AG04449 (cell line): ENCODE measurements at places on chromosomes 1 and 21.

- DNase-seq = no peak
Observed at GRCh38 chr1:6998267-6998666, 213.0 kb downstream of the CAMTA1 start.

- no peak for DNase-seq
Observed at GRCh38 chr1:44222397-44223186, 9.3 kb downstream of the DMAP1 start.

DNA sequence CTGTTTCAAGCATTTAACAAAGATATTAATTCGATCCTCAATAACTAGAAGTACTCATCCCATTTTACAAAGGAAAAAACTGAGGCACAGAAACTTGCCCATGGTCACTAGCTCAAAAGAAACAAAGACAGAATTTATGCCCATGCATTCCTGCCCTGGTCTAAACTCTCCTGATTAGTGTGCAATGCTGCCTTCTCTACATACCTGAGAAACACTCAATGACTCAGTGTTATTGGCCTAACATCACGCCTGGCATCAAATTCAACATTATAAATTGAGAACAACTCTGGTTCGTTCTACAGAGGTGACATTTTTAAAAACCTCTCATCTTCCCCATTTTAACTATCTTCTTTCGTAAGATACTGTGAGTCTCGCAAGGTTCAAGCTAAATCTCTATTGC, 5.2 kb downstream of the APP start:
- no peak for DNase-seq

GRCh38 chr21:29379517-29380054, 80.9 kb downstream of the BACH1 start:
- DNase-seq = no peak

DNA sequence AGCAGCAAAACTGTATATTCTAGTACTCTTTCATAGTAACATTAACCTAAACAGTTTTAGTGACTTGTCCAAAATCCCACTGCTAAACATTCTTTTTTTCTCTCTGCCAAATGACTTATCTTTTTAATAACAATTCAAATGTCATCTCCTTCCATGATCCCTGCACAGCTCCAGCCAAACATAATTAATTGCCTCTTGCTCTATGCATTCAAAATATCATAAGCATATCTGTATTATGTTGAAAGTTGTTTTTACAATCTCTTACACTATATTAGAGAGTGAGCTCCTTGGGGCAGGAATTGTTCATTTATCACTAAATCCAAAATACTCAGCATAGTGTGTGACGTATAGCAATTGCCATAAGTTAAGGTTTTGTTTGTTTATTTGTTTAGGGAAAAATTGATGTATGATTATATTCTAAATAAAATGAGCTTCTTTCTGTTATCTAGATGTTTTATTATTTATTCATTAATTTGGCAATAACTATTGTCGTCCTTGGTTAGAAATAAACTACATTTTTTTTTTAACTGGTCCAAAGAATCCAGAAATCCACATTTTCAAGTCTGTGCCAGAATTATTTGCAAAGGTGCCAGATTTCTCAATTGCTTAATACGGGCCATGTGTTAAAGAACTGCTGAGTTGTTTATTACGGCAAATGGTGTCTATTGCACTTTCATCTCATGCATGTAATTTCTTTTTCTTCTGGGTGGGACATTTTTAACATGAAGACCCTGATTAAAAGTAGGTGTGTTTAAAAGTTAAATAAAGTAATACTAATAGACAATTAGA, 577.2 kb upstream of the ZRANB2 start:
- no peak for DNase-seq

DNA sequence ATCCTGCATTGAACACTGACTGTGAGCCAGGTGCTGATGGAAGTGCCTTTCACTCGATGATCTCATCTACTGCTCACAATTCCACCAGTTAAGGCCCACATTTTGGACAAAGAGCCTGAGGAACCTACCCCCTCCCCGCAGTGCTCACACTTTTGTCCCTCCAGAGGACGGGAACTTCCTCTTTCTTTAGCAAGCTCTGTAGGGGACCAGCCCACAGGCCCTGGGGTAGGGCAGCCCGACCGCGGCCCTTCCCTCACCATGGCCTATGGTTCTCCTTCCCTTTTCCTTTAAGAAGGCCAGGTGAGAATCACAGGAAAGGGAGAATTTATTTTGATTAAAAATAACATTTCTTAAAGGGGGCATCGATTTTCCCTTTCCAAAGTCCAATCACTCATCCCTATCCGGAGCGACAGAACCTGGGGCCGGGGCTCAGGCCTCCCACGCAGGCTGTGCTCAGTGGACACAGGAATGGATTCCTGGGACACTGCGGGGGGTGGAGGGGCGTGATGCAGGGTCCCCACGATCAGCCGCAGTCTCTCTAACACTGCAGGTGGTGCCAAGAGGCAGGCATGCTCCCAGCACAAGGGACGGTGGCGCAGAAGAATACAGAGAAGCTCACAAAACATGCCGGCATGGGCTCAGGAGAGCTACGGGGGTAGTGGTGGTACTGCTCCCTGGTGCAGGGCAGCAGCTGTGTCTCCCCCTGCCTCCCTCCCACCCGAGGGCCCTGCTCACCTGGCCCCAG, 8.9 kb upstream of the KCNE1 start:
- DNase-seq = no peak

DNA sequence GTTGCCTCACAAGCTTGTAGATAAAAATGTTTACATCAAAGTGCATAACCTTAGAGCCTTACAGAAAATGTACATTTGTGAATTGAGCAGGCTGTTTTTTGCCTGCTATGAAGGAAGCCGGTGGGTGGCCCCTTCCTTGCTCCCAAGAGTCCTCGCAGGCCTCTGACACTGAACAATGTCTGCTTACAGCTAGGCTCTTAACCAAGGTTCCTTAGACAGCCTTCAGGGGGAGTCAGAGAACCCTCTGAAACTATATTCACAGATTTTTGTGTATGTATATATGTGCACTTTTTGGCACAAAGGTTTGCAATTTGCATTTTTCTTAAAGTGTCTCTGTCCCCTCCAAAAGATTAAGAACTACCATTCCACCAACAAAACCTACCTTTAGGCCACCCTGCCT, 282.6 kb downstream of the BARHL2 start:
- no peak for DNase-seq

GRCh38 chr1:108590441-108590840, 30.5 kb downstream of the EEIG2 start:
- no peak for DNase-seq

DNA sequence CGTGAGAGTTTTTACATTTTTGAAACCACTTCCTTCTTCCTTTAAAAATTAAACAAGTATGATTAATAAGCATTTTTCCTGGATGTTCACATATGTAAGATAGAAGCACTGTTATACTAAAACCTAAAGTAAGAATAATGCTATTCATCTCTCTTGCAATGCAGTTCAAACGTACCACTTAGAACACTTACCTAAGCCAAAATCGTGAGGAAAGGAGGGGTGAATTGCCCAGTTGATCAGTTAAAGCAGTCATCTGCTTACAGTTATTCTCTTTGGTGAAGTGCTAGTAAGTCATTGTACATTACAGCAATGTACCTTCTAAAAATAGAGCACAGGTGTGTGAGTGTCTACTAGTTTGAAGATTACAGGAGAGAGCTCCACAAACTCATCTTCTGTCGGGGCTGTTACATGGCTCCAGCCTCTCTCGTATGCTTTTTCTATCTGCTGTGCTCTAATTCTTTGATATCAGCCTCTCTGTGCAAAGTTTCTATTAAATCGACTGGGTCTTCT, 3.4 kb downstream of the NCAM2 start:
- no peak for DNase-seq

DNA sequence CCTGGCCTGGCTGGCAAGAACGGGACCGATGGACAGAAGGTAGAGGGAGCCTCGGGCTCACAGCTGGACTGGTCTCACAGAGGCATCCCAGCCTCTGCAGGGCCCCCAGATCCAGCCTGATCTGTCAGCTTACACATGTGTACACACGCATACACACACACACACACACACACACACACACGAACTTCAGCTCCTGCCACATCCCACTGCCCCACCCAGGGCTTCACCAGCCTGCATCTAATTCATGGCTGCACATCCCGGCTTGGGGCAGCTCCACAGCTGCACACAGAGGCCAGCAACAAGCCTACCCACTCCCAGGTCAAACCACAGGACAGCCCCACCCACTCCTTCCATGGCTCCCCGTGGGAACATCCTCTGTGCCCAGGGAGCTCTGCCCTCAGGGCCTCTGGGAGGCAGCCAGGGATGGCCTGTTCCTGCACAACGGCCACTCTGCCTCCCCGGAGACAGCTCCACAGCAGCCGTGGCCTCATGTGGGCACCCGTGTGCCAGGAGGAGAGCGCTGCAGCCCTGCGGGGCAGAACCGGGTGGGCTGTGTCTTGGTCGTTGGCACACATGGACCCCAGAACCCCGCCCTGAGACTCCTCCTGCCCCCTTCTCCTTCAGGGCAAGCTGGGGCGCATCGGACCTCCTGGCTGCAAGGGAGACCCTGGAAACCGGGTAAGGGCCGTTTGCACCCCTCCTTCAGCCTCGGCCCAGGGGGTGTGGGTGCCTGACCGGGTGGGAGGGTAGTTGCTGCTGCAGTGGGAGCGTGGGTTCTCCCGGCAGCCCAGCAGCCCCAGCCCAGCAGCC, 19.1 kb downstream of the COL6A2 start:
- no peak for DNase-seq

DNA sequence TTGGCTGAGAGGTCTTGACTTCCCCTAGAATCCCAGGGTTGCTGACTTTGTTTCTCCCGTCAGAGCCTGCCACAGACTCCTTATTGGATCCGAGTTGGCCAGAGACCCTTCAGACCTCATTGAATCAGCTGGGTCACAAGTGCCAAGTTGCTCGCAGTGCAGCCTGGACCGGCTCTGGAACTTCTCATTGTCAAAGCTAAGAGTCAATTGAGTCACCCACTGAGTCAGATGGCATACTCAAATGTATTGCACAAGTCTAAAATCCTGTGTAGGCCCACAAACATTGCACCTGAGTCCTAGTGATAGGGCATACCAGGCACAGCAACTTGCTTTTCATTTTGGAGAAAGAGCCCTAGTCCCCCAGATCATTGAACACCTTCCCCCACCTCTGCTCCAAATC, 20.4 kb upstream of the SCAF4 start:
- no peak for DNase-seq

DNA sequence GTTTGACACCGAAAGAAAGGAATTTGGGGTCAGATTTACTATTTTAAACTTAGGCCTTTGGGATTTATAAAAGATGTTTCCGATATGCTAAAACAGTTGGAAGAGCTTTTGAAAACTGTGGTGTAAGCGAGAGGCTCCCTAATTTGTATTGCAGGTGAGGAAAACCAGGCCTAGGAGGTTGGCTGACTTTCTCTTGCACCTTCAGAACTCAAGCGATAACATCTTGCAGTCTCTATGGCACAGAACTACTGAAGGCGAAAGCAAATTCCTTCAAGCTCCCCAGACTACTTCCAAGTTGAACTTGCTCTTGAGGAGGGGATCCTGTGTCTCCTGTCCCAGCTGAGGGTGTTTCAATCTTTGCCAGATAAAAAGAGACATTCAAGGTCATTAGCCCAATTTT, 685.7 kb downstream of the ADGRL2 start:
- no peak for DNase-seq

DNA sequence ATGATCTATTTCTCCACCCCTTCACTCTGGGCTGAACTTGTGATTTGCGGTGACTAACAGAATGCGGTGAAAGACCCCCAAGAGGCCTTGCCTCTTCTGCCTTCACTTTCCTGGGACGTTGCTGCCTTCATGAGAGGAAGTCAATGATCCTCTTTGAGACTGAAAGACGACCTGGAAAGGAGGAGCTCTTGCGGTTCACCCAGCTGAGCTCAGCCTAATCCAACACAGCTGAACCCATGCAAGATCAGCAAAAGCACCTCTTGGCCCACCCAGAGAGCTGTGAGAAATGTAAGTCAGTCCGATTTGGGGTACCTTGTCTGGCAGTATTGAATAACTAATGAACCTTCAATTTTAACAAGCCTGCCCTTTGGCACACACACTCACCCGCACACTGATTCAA, 767.4 kb upstream of the TPTE start:
- DNase-seq = no peak

DNA sequence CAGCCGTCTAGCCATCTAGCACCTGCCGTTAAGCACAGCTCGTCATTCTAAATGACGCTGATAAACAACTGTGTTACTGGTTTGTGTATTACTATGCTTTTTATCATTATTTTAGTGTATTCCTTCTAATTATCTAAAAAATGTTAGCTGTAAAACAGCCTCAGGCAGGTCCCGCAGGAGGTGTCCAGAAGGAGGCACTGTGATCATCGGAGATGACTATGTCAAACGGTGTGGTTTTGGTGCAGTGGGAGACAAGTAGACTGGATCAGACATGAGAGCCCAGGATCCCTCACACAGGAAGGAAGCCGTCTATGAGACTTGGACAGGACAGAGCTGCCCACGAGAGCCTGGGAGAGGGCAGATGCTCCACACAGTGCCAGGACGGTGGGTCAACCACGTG, 55.3 kb upstream of the COL6A1 start:
- no peak for DNase-seq

GRCh38 chr1:214447557-214447871, 103.9 kb downstream of the PTPN14 start:
- DNase-seq = no peak

GRCh38 chr1:162619076-162619475, 13.2 kb upstream of the DDR2 start:
- no peak for DNase-seq

- DNase-seq = no peak
Observed at GRCh38 chr1:58396150-58396549, 150.4 kb downstream of the OMA1 start.

- DNase-seq = no peak
Observed at GRCh38 chr1:62991152-62991551, 207.2 kb downstream of the ATG4C start.
